Stimulated activated CD8-positive, alpha-beta memory T cell treated with anti-CD3 and anti-CD28 coated beads, Interleukin-4, amount 100 ng/mL, for 4 hours (primary cell): ENCODE measurements at places on chromosomes 5 and 9.

DNA sequence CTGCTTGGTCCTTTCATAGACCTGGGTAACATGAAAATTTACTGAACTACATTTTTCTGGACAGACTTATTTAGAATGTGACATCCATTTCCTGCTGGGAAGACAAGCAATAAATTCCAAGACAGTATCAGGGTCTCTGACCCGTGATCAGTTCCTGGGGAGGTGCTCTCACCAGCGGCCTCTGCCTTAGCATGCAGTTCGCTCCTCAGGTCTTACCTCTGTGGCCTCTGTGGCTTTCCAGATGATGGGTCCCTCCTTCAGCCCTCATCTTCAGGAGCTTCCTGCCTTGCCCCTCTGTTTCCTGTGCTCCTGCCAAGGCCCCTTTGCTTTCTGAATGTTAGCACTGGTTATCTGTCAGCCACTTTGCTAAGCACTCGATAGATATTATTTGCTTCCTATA, 66.4 kb downstream of the CMYA5 start:
- no peak for DNase-seq

DNA sequence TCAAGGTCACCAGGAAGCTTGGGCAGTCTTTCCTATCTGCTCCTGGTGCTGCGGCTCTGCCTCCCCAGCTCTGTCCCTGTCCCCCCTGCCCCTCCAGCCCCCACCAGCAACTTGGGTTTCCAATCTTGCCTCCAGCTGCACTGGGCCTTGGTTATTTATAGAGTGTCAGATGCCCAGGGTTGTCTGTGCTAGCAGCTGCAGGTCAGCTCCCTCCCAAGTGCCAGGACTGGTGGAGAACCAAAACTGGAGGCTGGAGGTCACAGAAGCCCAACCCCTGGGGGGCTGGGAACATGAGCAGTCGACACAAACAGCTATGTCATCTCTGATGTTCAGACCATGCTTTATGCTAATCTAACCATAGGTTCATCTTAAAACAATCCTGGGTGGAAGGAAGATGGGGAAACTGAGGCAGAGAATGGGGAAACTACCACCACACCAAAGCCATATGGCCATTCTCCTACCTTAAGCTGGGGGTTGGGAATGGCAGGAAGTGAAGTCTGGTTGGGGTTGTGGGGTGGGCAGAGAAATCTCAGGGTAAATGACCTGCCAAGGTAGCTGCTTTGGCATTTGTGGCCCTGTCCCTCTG, 1.7 kb downstream of the TPM2 start:
- DNase-seq: no peak

GRCh38 chr5:95471942-95472341, 80.8 kb downstream of the FAM81B start:
- no peak for DNase-seq

DNA sequence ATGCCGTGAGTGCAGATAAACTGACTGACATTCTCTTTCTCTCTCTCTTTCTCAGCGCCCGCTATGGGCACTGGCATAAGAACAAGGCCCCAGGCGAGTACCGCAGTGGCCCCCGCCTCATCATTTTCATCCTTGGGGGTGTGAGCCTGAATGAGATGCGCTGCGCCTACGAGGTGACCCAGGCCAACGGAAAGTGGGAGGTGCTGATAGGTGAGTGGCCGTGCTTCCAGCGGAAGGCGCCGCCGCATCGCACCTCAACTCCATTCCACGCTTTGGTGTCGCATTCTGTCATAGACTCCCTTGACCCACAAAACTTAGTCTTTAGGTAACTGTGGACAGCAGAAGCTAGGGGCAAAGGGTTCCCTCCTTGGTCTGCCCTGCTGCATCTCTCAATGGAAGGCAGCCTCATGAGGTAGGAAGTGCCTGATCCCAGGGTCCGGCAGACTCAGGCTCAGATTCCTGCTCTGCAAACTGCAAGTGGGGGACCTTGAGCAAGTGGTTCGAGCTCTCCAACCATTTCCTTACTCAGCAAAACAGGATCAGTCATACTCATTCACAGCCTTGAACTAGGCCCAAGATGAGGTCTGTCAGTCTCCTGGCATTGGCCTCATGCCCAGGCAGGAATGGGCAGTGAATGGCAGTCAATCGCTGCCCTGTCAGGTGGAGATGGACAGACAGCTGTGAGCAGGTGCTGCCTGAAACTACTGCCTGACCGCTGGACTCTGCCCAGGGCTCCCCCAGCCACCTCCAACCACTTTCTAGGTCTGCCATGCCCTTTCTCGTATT, 24.2 kb upstream of the CFAP157 start:
- DNase-seq: no peak
